ENCODE measurements at places on chromosomes 6 and 20. TPM values are rescaled to one million over a fixed set of nuclear protein-coding genes. Genes with fewer than 3 reads are reported as not detected.

The AVP gene
- total RNA-seq: not detected

The POM121L2 gene
- not detected for total RNA-seq

The PDYN gene
- not detected for total RNA-seq

DNA sequence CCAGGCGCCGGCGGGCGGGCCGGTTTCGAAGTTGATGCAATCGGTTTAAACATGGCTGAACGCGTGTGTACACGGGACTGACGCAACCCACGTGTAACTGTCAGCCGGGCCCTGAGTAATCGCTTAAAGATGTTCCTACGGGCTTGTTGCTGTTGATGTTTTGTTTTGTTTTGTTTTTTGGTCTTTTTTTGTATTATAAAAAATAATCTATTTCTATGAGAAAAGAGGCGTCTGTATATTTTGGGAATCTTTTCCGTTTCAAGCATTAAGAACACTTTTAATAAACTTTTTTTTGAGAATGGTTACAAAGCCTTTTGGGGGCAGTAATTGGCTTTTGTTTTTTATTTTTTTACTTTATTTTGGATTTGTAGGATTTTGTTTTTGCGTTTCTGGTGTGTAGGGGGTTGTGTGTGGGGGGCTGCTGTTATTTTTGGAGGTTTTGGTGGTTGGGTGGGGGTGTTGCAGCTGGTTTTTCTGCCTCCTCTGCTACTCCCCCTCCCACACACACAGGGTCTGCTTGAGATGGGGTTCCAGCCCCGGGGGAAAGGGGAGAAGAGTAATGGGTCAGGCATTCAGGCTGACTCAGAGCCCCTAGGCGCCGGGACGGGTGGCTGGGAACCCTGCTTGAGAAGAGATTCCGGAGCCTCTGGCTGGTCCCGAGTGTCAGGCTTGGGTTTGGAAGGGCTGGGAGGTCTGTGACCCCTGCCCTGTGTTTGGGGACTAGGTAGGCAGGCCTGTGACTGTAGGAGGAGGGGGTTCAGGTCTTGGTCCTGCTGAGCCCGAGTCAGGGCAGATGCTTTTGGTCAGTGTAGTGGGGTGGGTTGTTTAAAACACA, 2.0 kb downstream of the CEBPB start:
- H3K4me3 ChIP-seq: peak overlapping the region; percentile 94
- H3K36me3 ChIP-seq: peaks cover 20% of the 10 kb centered on the region
- H3K27ac ChIP-seq: peak overlapping the region; percentile 97
- H3K4me1 ChIP-seq: peaks cover 34% of the 10 kb centered on the region
- peak; percentile 94 for DNase-seq
- no peaks in the 10 kb centered on the region for H3K27me3 ChIP-seq

DNA sequence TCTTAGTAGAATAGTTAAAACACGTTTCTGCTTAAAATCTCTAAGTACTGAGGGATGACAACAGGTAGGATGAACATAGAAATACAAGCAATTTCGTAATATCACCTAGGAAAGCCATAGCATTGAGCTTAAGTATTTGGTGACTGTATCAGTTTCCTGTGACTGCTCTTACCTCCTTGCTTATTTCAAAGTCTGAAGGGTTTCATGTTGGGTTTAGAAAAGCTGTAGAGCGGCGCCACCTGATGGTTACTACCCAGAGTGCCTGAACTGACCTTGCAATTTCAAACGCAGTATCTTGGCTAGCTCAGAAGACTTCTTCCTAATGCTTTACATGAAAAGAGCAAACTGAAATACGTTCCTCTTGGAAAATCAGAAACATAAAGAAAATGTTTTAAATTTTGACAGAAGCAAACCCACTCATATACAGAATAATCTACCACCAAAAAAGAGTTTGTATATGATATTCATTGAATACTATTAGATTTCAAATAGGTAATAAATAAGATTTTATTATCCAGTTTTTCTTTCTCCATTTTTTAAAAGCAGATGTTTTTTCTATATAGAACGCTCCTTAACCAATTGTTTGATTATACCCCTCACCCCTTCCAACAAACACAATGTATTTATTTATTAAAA, 82.3 kb upstream of the RIPOR2 start:
- peak overlapping the region; percentile 31 for H3K4me3 ChIP-seq
- H3K4me1 ChIP-seq: peaks cover 33% of the 10 kb centered on the region
- H3K27me3 ChIP-seq: no peaks in the 10 kb centered on the region
- H3K36me3 ChIP-seq: peaks cover 5% of the 10 kb centered on the region
- peak; percentile 93 for DNase-seq
- H3K27ac ChIP-seq: peak overlapping the region; percentile 84

DNA sequence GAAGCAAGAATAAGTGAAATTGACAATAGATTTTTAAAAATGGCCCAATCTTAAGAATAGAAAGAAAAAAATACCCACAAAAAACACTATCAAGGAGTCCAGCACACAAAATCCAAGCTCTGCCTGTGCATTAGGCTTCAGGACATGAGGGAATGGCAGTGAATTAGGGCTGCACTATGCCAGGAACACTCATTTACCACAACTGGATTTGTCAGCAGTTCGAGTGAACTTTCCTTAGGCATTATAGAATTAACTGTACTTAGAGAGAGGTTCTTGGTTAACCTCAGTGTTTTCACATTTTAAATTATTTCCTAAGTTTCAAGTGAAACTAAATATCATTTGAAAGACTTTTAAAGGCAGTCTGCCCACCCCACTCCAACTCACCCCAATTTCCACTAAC, 34.8 kb downstream of the SLC22A3 start:
- H3K27ac ChIP-seq: no peak overlapping the region
- peaks cover 23% of the 10 kb centered on the region for H3K27me3 ChIP-seq
- H3K4me1 ChIP-seq: no peaks in the 10 kb centered on the region

GRCh38 chr6:87832025-87832825, 130.2 kb upstream of the AKIRIN2 start:
- peak overlapping the region; percentile 86 for H3K4me3 ChIP-seq
- DNase-seq: peak; percentile 61
- peak overlapping the region; percentile 62 for H3K27ac ChIP-seq
- H3K27me3 ChIP-seq: peaks cover 2% of the 10 kb centered on the region
- no peaks in the 10 kb centered on the region for H3K36me3 ChIP-seq
